ENCODE measurements at places on chromosomes 12 and 14.
A peak's percentile ranks its signal among the peaks of the same experiment; 100 is the strongest.

DNA sequence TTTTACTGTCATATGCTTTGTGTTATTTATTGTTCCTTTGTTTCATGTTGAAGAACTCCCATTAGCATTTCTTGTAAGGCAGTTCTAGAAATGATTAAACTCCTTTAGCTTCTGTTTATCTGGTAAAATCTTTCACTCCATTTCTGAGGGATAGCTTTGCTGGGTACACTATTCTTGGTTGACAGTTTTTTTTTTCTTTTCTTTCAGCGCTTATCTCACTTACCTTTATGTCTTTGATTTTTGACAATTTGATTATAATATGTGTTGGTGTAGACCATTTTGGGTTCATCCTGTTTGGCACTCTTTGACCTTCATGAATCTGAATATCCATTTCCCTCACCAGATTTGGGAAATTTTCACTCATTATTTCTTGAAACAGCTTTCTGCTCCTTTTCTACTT, 16.2 kb downstream of the FBXO33 start:
- no peak for DNase-seq

GRCh38 chr12:19234981-19235871, 105.7 kb downstream of the PLEKHA5 start:
- DNase-seq = no peak

DNA sequence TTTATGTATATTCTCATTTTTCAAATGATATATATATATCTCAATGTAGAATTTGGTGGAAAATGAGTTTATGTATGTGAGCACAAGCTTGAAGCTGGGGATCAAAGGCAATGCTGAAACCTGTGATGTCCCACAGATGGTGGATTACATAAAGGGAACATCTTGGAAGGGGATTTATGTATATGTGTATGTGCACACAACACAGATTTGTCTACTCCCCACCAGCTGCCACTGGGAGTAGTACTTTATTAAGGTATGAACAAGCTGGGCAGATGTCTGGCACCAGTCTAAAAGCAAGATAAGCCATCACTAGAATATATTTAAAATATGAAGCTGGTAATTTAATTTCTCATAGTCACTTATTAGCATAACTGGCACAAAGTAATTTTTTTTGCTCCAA, 895.6 kb downstream of the SLC6A15 start:
- no peak for DNase-seq

GRCh38 chr12:67068204-67068731, 200.9 kb upstream of the CAND1 start:
- DNase-seq = peak; percentile 41

- DNase-seq = peak; percentile 90
These were observed at the start of gene GIT2 for GRCh38 chr12:109995686-109996482. Gene GIT2, minus strand, starts transcription at chr12:109996368. Its CDS starts 144 bp downstream, at chr12:109996224.

DNA sequence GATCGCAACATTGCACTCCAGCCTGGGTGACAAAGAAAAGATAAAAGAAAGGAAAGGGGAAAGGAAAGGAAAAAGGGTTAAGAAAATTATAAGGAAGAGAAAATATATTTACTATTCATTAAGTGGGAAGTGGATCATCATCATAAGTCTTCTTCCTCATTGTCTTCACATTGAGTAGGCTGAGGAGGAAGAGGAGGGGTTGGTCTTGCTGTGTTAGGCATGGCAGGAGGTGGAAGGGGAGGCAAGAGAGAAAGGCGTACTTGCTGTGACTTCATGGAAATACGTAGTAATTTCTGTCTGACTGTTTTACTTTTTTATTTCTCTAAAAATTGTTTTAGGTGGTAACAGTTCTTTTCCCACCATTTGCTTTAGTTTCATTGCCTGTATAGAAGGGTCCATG, 26.2 kb downstream of the FAM177A1 start:
- DNase-seq = no peak

GRCh38 chr12:16329594-16329993, 17.9 kb upstream of the MGST1 start:
- no peak for DNase-seq

GRCh38 chr12:32586390-32586789, 92.7 kb upstream of the DNM1L start:
- peak; percentile 48 for DNase-seq

DNA sequence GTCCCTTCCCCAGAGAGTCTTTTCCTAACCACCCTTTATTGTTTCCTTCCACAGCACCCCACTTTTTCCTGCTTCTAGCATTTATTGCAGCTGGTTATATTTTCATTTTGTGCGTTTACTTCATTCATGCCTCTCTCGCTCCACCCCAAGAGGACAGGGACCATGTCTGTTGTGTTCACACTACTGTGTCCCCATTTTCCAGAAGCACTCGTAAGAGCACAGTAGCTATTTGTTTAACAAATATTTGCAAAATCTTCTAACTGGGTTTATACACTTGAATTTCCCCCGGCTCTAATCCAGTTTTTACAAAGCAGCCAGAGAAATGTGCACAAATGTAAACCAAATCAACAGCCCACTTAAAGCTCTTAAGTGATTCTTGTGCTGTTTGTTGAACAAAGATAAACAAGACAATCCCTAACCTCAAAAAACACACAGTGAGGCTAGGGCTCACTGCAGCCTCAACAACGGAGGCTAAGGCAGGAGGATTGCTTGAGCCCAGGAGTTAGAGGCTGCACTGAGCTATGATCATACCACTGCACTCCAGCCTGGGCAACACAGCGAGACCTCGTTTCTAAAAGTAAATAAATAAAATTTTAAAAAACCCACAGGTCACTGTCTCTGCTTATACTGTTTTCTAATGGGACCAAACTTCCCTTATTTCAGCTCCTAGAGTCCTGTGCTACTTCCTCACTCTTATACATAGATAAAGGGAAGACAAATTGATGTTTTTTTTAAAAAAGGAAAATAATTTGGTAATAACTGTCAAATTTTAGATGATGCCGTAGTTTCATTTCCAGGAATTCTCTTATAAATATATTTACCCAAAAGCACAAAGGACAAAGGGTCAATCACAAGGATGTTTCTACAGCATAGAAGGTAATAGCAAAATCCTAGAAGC, 6.6 kb upstream of the ABCD4 start:
- peak; percentile 7 for DNase-seq

DNA sequence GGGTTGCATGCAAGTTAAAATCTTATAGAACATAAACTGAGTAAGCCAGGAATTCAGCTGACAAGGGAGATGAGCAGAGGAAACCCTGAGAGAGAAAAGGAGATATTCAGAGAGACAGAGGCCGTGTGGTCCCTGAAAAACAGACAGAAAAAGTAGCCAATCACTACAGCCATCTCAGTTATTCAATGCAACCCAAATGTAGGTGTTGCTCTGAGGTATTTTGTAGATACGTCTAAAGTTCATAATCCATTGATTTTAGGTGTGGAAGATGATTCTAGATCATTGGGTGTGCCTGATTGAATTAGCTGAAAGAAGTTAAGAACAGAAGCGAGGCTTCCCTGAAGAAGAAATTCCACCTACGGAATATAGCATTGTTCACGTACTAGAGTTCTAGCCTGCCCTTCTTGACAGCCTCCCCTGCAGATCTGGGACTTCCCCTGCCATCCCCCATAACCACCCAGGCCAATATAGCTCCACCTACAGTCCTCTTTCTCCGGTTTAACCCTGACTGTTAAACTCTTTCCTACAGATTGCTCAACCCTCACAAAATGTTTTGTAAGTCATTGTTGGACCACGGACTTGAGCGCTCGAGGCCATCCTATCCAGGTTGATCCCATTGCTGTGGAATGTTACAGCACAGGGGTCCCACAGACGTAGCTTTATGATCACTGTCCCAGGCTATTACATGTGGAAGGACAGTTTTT, 21.7 kb downstream of the AICDA start:
- DNase-seq = peak; percentile 25

DNA sequence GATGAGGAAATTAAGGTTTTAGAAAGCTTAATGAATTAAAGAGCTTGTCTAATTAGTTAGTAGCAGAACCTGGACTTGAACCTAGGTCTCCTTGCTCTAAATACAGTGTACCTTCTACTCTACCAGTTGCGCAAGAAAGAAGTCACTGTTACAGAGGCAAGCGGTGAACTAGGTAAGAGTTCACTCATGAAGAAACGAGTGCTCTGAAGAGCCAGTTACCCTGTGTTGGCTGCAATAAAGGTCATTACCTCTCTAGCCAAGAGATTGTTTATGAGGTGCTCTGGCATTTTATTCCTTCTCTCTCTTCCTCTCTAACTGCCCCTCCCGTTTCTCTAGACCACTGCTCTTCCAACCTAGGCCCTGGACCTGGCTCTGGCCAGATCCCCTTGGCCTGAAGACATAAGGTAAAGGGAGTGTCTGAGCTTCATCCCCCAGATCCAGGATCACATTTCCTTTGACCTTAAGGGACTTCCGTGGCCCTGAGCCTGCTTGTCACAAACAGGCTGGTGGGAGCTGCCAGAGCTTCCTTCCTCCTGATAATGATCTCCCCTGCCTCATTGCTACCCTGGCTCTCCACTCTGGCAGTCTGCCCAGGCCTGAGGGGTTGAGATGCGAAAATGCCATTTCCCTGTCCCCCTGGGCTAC, 1.9 kb downstream of the RNASE7 start:
- DNase-seq = peak; percentile 86

GRCh38 chr12:52369809-52370208, 2.5 kb upstream of the KRT85 start:
- no peak for DNase-seq

DNA sequence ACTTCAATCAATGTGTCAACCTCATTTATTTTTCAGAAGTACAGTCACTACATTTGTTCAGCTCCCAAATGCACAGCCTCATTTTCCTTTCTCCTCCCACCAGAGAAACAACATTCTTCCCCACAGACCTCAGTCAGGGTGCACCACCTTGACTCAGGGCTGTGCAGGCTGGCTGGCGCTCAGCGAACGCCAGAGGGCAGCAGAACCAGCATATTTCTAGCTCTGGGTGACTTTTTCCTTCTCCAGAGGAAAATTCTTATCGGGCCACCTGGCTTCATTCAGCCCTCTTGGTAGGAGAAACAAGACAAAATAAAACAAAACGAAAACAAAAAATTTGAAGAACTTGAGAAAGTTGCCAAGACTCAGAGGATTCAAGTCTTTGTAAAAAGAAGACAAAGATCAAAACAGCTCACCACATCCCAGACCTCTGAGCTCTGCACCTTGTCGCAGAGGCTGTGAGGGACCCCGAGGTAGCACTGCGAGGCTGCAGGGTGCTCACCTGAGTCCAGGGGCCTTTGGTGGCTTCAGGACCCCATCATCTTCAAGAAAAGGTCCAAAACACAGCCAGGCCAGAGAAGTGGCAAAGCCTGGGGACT, 33.7 kb downstream of the PAH start:
- DNase-seq = peak; percentile 44

GRCh38 chr14:77208291-77208978, 26.8 kb downstream of the TMEM63C start:
- DNase-seq = peak; percentile 17

- no peak for DNase-seq
These were observed 139.5 kb upstream of the AMIGO2 start for GRCh38 chr12:47219243-47219642.

GRCh38 chr14:91252871-91253794, 8.6 kb upstream of the GPR68 start:
- DNase-seq = no peak

- no peak for DNase-seq
These were observed 2.3 kb downstream of the YY1 start for GRCh38 chr14:100241279-100241678.

GRCh38 chr14:29078810-29079522, 312.4 kb downstream of the FOXG1 start:
- DNase-seq = peak; percentile 1

GRCh38 chr12:100576331-100577036, 3.0 kb downstream of the GAS2L3 start:
- peak; percentile 5 for DNase-seq

DNA sequence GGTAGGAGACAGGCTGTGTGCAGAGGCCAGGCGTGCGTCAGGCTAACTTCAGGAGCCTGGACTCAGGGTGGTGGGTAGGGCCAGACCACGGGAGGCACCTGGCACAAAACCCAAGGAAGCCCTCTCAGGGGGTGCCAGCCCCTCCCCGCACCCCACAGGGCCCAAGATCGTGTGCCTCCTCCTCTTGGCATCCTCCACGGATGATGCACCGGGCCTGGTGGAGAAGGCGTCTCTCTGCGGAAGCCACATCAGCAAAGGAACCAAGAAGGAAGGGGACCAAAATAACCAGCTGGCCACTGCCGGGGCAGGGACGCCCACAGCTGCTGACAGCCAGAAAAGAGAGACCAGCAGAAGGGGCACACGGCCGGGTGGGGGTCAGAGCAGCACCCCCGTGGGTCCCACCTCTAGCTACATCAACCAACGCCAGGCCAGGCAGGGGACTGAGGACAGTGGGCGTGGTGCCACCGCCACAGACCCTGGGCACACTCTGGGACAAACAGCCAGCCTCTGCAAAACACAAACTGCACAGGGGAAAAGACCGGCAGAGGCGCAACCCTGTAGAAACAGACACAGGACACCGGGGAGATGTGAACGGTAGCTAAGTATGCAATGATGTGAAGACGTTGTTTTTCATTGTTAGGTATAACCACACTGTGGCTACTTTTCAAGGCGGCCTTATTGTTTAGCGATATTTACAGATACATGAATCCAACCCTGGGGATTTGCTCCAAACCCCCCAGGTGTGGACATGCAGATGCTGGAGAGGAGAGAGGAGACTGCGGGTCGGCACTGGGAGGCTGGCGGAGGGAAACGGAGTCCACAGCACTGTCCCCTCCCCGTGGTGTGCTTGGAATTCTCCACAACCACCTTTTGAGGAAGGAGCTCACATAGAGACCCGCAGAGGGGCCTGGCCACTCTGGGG, 26.1 kb upstream of the C14orf180 start:
- DNase-seq = no peak

DNA sequence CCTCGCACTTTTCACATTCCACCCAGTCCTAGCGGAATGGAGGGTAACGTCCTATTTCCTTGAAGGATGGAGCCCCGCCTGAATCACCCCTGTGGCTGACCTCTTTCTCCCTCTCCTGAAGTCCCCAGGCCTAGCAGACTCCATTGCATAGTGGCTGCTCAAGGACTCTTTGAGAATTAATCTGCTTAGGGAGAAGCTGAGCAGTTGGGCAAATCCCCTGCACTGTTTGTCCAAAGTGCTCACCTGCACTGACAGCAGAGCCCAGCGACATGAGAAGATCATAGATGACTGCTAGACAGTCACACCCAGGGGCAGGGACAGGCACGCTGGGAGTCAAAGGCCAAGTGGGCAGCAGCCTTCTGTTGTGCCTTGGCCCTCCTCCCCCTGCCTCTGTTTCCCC, 37.7 kb upstream of the DICER1 start:
- DNase-seq = no peak

Measured in Kasumi-1 (cell line).